ENCODE measurements at places on chromosomes 12 and 14.

DNA sequence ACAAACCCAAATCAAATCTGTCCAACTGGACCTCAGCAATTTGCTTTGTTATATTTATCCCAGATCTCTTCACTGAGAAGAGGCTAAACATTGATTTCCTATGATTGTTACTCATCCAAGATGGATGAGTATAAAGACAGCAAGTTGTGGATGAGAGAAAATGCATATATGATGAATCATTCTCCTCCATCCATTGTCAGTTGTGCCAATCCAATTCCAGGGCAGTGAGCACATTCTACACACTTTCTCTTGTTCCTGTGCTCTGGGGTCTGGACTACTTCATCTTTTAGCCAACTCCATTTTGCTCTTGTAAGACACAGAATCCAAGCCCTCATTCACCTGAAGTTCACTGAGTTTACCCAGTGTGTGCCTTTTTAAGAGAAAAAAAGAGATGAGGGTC lies 105.7 kb downstream of the GCH1 start:
- DNase-seq: no peak

DNA sequence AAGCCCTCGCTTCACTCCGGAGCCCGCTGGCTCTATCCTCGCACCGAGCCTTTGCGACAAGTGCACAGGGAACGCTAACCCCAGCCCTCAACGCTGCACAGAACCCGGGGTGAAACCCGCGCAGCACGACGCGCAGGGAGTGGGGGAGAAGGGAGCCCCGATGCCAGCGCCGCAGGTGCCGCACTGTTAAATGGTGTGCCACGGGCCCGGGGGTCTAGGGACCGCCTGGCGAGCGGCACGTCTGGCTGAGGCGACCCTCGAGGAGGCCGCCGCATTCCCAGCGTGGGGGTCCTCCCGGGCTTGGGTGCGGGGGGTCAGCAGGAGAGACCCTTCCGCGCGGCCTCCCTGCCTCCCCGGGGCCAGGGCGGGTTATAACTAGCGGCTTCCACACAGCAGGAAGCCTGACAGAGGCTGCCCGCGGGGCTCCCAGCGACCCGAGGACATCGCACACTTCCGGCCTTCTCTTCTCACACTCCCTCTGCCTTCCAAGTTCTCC lies 23.8 kb upstream of the LRTM2 start:
- DNase-seq: no peak

- DNase-seq: no peak
These were observed 41.3 kb downstream of the TDG start for GRCh38 chr12:104006929-104007328.

GRCh38 chr12:48972213-48972951 lies 847 bp upstream of the WNT10B start:
- no peak for DNase-seq

DNA sequence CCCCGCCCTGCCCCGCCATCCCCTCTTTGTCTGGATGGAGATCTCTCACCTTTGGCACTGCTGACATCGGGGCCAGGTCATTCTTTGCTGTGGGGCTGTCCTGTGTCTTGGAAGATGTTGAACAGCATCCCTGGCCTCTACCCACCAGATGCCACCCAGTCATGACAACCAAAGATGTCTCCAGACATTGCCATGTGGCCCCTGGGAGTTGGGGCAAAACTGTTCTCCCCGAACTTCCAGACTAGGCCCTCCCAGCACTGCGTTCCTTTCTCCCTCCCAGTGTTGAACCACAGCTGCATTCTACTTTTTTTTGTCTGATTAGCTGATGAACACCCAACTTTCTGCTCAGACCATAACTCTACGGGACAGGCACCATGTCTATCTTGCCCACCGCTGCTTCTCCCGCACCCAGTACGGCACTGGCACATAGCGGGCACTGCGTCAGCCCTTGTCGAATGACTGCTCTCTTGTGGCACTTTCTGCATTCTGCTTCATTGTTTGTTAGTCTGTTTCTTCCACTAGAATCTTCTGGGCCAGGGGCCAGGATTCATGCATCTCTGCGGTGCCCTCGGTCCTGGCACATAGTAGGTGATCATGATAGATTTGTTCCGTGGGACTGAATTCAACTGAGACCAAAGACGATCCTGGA lies 13.1 kb upstream of the MYL2 start:
- no peak for DNase-seq

DNA sequence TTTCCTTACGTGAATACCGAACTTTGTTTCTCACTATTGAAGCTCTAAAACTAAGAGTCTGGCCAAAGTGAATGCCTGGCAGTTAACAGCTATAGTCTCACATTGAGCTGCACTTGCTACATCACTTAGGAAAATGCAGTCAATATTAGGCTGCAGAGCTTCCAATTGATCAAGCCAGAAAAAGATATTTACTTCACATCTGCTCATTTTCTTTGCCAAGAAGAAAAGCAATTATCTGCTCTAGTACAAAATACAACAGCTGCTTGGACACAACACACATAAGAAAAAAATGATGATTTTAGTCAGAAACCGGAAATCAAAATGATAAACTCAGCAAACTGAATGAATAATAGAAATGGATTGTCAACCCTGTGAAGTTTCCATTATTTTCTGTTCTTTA lies 45.4 kb downstream of the TMTC1 start:
- no peak for DNase-seq

DNA sequence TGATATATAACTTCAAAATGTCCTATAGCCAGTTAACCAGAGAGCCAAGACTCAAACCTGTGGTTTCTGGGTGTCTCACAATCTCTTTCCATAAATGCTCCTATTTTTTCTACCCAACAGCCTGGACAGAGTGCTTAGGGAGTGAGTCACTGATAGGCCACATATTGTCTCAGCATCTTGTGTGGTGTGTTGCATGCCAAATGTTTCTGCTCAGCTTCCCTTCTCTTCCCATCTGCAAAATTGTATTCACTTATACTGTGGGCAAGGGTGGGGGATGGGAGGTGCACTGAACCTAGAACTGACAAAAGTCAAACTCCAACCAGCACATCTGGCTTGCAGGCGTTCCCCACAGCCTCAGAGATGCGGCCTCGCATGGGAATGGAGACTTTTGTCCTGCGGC lies 123.3 kb downstream of the KCNA5 start:
- DNase-seq: no peak

GRCh38 chr14:80567905-80568536 lies 356.7 kb upstream of the DIO2 start:
- no peak for DNase-seq

DNA sequence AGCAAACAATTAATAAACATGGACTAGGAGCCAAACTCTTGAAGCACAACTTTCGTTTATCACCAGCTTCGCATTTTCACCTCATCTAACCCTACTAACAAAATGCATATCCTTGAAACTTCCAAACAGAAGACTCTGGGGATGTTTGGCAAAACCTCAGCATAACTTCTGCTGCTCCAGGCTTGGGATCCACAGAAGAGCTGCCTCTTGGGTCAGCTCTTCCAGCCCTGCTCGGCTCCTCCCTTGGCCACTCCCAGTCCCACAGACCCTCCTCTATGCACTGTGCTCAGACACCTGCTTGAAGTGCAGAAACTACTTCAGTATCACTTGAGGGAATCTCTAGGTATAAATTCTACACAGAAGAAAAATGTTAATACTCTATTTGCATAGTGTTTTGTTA lies 110.0 kb upstream of the AMIGO2 start:
- DNase-seq: no peak

GRCh38 chr12:108052260-108052659 lies 76.8 kb upstream of the WSCD2 start:
- DNase-seq: no peak

DNA sequence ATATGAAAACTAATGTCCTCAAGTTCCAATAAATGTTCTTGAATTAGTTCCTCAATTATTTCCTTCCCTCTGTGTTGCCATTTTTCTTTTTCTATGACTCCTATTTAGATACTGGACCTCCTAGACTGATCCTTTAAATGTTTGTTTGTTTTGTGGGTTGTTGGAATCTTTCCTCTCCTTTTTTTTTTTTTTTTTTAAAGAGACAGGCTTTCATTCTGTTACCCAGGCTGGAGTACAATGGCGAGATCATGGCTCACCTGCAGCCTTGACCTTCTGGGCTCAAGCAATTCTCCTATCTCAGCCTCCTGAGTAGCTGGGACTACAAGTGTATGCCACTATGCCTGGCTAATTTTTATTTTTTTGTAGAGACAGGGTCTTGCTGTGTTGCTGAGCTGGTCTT lies 9.6 kb downstream of the PRKAG1 start:
- no peak for DNase-seq

GRCh38 chr12:90842477-90842876 lies 112.5 kb downstream of the CCER1 start:
- no peak for DNase-seq

GRCh38 chr12:49990273-49990672 lies 17.5 kb downstream of the AQP6 start:
- no peak for DNase-seq

DNA sequence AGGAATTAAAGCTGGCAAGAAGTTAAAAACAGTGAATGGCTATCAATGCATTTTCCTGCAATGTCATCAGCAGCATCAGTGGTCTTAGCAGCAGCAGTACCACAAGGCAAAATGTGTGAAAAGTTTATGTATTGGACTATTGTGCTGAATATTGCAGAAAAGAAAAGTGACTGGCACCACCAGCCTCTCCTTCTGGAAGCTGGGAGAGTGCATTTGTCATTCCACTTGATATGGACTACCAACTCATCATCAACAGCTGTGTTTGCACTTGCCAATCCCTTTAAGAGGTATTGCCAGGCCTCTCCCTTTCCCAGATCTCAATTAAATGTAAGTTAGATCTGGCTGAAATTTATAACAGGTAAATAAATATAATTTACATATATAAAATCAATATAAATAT lies 151.0 kb upstream of the GZMB start:
- peak; percentile 48 for DNase-seq

- DNase-seq: no peak
These were observed 301.0 kb upstream of the MIS18BP1 start for GRCh38 chr14:45553981-45554380.

- peak; percentile 38 for DNase-seq
These were observed 399.9 kb upstream of the RGS6 start for GRCh38 chr14:71532344-71532743.

- DNase-seq: no peak
These were observed 1.3 kb downstream of the ACADS start for GRCh38 chr12:120726961-120727360.

DNA sequence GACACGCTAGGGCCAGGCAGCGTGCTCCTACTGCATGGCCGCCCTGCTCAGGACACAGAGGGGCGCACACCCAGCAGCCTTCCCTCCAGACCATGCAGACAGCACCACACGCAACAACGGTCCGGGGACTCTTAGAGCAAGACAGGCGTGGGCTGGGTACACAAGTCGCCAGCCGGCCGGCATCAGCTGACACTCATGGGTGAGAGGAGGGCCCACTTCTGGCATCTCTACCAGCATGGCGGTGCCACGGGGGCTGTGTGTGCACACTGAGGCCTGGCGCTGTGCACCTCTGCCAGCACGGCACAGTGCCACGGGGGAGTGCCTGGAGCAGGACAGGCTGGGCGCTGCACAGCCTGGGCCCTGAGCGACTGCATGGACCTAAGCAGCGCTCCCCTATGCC lies 6.7 kb upstream of the BTBD6 start:
- DNase-seq: no peak

DNA sequence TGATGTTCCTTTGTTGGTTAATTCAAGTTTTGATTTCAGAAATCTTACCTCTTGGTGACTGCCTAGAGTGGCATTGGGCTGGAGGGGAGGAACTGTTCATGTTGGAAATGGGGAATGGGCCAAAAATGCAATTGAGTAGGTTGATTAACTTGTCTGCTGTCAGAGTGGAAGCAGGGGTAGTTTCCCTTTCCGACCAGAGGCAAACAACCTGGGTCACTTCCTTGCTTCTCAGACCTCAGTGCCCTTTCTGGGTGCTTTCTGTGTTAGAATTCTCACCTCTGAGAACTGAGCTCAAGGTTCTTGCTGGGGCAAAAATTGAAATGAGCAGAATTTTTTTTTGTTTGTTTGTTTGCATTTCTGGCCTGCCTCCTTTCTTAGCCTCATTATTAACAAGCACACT lies 2.3 kb upstream of the M6PR start:
- no peak for DNase-seq

DNA sequence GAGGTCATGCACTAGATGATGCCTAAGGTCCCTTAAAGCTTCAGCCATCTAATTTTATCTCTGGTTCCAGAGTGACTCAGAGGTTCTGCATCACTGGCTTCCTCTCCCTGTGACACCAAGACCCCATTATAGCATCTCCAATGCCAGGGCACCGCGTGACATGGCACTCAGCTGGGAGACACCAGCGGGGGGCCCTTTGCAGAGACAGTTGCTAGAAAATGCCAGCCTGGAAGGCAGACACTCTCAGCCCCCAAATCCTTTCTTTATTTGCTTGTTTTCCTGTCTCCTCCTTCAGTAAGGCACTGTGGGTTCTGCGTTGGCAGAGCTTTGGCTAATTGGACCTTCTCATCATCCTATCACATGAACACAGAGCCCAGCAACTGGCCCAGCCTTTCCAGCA lies 123.5 kb upstream of the VRK1 start:
- no peak for DNase-seq

- no peak for DNase-seq
These were observed 116.0 kb downstream of the PPP1R12A start for GRCh38 chr12:79818856-79819255.

DNA sequence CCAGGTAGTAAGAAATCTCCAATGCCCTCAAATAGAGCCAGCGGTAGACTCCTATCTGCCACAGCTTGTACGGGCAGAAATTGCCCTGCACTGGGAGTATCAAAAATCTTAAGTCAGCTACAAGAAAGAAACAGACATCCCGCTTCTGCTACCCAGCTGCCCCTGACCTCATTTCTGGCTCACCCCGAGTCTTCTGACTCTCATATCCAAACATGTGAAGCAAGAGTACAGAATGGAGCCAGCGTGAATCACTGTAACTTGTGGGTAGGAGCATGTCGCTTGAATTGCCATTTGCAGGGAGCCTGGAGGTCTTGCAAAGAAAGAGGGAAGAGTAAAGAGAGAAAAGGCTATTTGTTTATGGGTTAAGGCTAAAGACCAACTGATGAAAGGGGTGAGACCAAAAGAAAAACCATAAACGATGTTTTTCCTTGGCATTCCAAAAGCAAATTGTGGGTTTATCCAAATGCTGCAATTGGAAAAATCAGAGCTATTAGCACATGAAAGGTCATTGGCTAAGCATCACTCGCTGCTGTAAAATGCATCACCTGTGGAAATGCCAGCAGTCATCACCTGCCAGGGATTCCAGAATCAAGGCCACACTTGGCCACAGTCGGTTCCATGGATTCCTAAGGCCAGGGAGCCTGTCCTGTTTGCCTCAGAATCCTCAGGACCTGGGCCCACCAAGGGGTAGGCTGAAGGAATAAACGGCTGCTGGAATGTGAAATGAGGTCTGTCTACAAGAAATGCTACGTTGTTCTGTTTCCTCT lies 86.6 kb downstream of the FOXN3 start:
- DNase-seq: no peak

- DNase-seq: no peak
These were observed 16.7 kb upstream of the E2F7 start for GRCh38 chr12:77082021-77082420.
